ENCODE measurements at places on chromosomes 3 and 15.

DNA sequence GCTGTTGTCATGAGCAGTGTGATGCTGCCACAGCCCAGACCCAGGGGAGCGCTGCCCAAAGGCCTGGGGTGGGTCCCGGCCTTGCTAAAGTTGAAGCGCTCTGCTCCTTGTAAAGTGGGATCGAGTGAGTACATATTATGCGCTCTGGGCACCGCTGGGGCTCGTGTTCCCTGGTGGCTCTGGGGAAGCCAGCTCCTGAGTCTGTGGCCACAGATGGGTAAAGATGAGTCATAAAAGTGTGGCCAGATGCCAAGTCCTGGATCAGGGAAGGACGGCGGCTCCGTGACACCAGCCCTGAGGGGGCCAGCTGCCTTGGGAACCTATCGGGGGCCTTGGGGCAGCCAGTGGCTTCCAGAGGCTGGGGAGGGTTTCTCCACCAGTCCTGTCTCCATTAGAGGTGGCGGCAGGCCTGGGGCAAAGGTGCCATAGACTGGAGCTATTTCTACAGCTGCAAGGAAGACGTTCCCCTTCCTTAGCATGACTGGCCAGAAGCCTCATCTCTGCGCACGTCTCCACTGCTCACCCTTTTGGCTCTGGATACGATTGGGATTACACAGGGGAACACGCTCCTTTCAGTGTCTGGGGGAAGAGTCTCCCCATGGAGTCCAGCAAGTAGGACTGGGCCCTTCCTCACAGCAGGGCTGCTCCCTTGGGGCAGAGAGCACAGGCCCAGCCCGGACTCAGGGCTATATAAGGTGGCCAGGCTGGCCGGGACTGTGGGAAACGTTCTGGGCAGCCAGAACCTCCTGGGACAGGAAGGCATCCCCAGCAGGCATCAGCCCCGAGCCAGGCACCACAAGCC, 1.2 kb upstream of the ITIH4 start:
- peak; percentile 92 for DNase-seq

DNA sequence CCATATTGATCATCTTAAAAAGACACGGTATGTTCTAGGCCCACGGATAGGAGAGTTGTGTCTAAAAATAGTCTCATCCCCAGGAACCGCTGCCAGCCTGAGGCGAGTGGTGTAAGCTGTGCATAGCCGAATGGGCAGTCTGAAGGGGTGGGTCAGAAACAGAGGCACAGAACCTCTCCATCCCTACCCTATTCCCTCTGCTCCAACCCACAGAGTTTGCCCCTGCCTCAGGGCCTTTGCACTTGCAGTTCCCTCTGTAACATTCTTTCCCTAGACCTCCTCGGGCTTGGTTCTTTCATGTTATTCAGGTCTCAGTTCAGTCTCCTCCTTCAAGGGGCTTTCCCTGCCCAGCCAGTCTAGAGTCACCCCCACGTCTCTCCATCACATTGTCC, 4.8 kb downstream of the SCN5A start:
- no peak for DNase-seq

DNA sequence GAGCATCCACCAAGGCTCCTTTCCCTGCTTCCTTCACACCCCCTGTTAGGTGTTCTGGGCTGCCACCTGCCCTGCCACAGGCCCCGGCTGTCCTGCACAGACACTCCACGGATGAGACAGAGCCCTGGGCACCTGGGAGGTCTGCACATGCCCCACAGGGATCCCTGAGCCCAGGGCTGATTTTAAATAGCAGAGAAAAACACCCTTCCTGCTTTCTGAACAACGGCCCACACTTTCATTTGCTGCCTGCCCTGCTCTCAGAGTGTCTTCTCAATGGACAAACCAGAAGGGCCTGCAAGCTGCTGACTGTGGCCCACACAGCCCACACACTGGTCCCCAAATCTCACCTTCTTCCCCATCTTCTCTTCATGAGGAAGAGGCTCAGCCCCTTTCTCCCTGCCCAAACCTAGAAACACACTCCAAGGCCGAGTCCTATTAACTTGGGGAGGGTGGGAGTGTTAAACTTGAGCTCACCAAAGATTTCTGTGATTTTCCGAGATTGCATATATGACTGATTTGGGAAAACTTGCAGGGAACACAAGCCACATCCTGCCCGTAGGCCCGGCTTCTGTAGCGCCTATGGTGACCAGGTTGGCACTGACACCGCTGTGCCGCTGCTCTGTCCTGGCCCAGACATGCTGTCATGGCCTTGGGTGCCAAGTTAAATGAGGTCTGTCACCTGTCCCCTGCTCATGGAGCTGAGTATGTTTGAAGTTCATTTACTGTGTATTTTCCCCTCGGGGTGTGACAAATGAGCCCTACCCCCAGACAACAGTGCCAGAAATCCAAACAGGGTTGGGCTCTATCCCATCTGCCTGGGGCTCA, 47.2 kb upstream of the KLF13 start:
- DNase-seq: no peak

GRCh38 chr3:123949641-123950040, 11.4 kb downstream of the CCDC14 start:
- DNase-seq: no peak

Data from urothelium cell line (cell line).